Stimulated activated CD8-positive, alpha-beta memory T cell treated with anti-CD3 and anti-CD28 coated beads, Interleukin-4, amount 100 ng/mL, for 1 hour (primary cell): ENCODE measurements at places on chromosomes 4 and X.

DNA sequence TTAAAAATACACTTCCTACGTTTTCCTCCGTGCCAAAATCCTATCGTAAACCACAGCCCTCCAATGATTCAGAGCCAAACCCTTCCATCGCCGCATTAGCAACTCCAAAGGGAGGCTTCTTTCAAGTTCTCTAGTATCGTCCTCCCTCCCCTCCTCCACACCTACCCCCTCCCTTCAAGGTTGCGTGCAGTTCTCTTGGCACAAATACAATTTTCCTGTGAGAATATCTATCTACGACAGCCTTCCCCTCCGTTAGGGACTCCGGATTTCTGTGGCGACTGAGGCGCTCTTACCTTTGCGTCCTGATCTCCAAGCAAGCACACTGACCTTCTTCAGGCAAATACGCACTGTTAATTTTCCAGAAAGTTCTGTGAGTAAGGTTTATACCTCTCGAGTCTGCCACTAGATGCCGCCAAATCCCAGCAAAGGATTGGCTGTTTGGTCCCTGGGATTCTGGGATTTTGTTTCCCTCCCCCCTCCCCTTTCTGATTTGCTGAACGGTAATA is 1.2 kb upstream of the MORF4L2 start:
- no peak for DNase-seq

DNA sequence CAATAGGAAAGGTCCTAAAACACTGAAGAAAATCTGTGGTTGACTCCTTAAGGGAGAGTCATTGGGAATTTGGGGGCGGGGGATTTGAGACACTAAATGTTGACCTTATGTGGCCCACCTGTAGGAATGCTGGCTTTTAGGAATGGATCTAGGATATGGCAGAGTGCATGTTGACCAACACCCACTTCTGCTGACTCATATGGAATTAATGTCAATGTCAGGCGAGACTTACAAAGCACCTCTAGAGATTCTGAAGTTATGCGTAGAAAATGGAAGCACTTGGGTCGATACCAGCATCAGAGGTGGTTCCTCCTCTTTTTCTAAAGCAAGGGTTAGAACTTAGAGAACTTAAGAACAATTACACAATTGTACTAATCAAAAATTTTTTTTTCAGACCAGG is 100.6 kb upstream of the CBR4 start:
- no peak for DNase-seq

DNA sequence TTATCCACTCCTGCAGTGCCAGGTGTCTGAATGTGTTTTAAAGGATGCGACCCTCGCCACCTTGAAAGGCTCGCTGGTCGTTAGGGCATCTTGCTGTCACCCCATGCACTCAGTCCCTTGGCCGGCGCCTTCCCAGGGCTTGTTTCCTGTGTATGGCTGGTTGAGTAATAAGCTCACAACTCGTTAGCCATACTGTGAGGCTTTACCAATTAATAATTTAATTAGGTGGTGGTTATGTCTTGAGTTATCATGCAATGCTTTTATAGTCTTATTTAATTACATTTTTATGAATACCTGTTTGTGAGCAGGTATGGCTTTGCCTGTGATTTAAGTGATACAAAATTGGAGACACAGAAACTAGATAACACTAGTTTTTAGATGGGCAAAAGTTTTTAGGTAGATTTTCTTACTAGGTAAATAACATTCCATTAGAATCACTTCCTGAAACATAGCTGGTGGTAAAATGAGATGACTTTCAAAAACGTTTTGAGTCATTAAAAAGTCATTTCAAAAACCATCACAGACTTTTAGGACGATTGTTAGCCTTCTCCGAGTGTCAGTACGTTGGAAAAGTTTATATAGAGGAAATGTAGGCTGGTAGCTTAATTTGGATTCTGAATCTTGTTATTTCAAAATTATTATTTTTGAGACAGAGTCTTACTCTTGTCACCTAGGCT is 18.2 kb downstream of the PTTG2 start:
- no peak for DNase-seq

DNA sequence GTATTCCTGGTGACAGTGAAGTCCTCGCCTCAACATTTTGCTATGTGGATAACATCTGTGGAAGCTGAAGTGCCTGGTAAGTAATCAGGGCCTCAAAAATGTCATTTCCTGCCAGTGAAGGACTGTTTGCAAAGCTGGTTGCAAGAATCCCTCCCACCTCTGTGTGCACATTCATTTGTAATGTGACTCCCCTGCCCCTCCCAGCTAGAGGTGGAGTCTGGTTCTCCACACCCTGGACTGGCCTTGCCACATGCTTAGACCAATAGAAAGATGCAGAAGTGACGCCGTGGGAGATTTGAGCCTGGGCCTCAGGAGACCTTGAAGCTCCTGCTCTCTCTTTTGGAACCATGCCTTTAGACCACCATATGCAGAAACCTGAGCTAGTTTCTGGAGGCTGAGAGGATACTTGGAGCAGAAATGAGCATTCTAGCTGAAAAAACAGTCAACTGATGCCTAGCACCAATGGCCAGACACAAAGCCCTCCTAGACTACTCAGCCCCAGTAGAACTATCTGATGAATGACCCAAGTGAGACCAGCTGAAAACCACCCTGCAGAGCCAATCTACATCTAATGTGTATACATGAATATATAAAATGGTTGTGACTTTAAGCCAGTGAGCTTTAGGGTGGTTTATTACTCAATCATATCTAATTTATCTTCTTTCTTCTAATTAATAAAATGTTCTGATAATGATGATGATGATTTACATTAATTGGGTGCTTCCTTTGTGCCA is 47.8 kb upstream of the CRMP1 start:
- no peak for DNase-seq

DNA sequence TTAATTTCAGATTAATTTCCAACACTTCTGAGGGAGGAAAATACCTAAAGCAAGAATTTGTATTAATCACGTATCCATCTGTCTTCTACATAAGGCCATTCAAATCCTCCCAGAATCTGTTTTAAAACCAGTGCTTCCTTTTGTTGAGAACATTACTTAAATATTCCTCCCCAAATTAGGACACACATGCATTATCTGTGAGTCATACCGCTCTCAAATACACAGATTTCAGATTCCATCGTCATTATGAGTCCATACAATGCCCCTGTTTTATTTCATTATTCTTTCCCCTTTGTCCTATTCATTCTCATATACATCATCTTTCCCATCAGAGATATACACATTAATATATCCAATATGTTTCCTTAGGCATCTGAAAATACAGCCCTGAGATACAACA is 57.3 kb upstream of the PRSS12 start:
- no peak for DNase-seq

GRCh38 chrX:130264573-130264972 is 4.1 kb downstream of the ZNF280C start:
- DNase-seq: no peak

DNA sequence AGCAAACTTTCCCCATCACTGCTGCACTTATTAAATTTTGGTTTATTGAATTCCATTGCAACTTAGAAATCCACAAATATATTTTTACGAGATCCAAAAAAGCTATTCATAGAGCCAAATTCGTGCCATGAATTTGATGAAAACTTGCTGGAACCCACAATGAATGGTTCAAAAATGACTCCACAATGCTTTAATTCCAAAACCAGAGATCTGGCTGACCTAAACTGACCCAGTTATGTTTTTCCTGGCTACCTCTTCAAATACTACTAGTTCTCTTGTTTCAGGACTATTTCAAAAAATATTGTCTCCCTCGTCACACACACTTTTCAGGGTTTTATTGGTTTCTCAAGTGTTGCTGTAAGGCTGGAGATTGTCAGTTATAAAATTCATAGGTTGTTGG is 474.8 kb downstream of the PDGFC start:
- no peak for DNase-seq

DNA sequence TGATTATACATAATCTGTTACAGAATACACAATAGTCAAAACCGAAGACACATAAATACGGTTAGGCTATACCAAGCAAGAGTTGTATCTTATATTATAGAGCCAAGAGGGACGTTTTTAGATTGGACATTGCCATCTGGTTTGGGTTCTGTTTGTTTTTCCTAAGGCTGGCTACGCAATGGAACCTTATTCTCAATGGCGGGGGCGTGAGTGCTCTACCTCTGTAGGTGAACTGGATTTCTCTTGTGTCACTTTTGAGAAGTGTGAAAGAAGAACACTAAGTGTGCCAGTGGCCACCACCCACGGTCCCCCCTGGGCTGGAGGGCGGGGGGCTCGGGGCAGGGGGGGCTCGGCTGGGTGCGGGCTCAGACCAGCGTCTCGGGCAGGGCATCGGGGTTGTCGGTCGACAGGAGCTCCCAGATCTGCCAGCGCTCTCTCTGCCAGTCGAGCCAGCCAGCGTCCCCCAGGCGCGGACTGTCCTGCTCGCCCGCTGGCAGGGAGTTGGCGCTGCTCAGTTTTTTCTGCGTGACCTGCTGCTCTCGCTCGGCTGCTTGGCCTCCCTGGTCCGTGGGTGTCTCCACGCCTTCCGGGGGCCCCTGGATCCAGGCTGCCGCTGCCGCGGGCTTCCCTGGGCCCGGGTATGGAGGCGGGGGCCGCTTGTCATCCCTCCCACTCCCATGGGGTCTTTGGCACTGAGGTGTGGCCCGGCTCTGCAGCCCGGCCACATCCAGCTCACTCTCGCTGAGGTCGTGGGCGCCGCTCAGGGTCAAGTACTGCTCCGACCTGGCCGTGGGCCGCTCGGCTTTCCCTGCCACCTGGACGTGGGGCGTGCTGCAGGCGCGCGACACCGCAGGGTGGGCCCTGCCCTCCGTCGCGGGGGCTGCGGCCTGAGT is 27.6 kb downstream of the HCCS start:
- DNase-seq: no peak

DNA sequence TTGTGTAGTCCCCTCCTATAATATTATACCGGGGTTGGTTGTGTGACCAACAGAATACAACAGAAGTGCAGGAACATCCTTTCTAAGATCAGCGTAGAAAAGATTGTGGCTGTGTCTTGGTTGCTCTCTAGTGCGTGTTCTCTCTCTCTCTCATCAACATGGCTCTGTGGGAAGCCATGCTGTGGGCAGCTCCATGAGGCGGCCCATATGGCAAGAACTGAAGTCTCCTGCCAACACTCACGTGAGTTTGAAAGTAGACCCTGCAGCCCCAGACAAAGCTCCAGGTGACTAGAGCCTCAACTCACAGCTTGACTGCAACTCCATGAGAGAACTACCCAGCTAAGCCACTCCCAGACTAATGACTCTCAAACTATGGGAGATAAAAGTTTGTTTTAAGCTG is 118.7 kb downstream of the TSPAN5 start:
- DNase-seq: no peak

- DNase-seq: no peak
These were observed at the start of gene MID1 for GRCh38 chrX:10620121-10620699. TSS of gene MID1 (minus strand) at chrX:10620585. CDS start at chrX:10567547, 53,038 bp downstream.

- DNase-seq: no peak
These were observed 45.5 kb upstream of the RBPJ start for GRCh38 chr4:26275281-26275680.

DNA sequence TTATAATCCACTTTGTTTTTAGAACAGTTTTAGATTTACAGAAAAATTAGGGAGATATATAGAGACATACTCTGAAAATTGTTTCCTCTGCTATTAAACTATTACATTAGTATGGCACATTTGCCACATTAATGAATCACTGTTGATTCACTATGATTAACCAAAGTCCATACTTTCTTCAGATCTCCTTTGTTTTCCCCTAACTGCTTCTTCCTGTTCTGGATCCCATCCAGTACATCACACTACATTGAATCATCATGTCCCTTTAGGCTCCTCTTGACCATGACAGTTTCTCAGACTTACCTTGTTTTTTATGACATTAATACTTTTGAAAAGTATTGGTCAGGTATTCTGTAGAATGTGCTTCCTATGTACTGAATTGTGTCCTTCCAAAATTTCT is 109.2 kb upstream of the EDNRA start:
- no peak for DNase-seq

DNA sequence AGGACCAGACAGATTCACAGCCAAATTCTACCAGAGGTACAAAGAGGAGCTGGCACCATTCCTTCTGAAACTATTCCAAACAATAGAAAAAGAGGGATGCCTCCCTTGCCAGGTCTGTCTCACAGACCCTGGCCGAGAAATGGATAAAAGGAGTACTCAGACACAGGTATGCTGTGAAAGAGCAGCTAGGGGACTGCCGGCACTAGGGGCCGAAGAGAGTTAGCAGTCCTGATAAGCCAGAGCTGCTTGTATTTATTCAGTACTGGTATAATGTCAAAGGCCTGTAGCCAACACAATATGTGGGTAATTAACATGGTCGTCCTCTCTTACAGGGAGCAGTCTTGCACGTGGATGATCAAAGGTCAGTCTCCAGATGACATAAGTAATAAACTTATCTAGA is 1042.1 kb upstream of the LCORL start:
- DNase-seq: no peak

- no peak for DNase-seq
These were observed 1.3 kb upstream of the PDHA1 start for GRCh38 chrX:19342331-19342906.

- no peak for DNase-seq
These were observed 25.4 kb downstream of the SEC31A start for GRCh38 chr4:82865592-82865991.

DNA sequence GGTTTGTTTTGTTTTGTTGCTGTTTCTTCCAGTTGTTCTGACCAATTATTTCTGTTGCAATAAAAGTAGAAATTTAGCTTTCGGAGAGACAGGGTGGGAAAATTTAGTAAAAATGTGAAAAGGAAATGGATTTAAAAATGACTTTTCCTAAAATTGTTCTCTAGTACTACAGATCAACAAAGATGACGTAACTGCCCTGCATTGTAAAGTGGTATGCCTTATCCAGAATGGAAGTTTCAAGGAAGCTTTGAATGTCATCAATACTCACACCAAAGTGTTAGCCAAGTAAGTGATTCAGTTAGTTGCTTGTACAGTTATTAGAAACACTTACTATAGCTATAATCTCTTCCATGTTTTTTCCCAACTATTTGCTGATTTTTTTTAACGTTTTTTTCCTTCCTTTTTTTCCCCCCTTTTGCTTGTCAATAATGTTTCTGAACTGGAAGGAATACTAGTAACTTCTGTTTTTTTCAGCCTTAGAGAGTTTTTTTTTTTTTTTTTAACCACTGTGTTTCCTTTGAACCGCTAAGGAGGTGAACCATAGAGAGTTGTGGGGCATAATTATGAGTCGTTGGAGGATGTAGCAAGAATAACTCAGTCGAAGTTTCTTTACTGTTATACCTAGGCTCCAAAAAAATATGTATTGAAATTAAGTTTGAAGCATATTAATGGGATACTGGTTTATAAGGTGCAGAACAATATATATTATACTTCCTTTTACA is 2.2 kb downstream of the SRP72 start:
- DNase-seq: no peak

GRCh38 chrX:24153178-24153795 is 3.8 kb downstream of the ZFX start:
- DNase-seq: no peak

GRCh38 chr4:508675-509638 is 9.9 kb downstream of the PIGG start:
- no peak for DNase-seq
